ENCODE measurements at places on chromosomes 3 and 15. TPM values are rescaled to one million over a fixed set of nuclear protein-coding genes. Genes with fewer than 3 reads are reported as not detected.

Gene GOLGA8G
- total RNA-seq, result not detected

Gene CA12
- total RNA-seq, result 1.8 TPM

Gene AGBL1
- not detected for total RNA-seq

Gene PDZRN3
- total RNA-seq, result not detected

Gene IFT57
- total RNA-seq, result 23.4 TPM

DNA sequence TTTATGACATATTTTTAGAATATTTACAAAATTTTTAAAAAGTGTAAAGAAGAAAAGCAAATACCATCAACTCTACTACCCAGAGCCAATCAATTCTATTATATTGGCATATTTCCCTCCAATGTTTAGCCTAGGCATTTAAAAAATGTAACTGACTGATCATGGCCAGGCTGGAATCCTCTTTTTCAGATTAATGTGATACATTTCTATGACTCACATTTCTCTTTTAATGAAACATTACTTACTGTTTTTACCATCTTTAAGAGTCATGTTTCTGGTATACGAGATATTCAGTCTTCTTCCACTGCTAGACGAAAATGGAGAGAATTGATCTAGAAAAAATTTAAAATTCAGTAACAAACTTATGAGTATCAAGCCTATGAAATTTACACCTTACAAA lies 53.4 kb upstream of the DCUN1D1 start:
- DNase-seq, result no peak

DNA sequence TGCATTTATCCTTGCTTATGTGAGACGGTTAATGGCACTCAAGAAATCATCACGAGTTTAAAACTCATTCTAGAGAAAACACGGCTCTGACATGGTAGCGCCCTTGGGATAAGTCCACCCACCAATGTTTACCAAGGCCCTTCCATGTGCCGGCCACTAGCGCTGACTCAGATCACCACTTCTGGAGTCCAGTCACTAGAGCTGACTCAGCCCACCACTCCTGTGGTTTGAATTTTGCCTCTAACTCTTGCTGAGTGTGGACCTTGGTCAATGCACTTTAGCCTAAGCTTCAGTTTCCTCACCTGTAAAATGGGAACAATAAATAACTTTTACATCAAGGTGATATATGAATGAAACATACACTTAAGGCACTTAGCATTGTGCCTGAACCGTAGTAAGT lies 358.4 kb upstream of the PROK2 start:
- no peak for DNase-seq

DNA sequence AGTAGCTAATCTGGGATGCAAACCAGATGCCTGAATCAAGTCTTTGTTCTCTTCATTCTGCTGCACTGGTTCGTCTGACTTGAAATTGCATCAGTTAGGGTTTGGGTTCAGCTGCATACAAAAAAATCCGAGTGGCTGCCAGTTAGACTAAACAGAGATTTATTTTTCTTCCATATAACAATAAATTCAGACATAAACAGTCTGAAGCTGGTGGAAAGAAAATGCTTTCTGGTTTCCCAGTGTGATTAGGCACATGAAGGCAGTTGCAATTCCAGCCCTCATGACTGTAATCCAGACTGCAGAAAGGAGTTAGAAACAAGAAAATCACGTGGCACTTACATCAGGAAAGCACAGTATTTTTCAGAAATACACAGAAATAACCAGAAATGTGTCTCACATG lies 930.7 kb downstream of the MCTP2 start:
- no peak for DNase-seq

Data from endothelial cell of umbilical vein (primary cell).